Sigmoid colon (tissue), 7 donors: ENCODE measurements at places on chromosomes 7 and 10.

- no peak for DNase-seq
These were observed 463.5 kb downstream of the HTR7 start for GRCh38 chr10:90394311-90394710.

- no peak for DNase-seq
These were observed 1194.3 kb upstream of the CELF2 start for GRCh38 chr10:9823268-9823930.

DNA sequence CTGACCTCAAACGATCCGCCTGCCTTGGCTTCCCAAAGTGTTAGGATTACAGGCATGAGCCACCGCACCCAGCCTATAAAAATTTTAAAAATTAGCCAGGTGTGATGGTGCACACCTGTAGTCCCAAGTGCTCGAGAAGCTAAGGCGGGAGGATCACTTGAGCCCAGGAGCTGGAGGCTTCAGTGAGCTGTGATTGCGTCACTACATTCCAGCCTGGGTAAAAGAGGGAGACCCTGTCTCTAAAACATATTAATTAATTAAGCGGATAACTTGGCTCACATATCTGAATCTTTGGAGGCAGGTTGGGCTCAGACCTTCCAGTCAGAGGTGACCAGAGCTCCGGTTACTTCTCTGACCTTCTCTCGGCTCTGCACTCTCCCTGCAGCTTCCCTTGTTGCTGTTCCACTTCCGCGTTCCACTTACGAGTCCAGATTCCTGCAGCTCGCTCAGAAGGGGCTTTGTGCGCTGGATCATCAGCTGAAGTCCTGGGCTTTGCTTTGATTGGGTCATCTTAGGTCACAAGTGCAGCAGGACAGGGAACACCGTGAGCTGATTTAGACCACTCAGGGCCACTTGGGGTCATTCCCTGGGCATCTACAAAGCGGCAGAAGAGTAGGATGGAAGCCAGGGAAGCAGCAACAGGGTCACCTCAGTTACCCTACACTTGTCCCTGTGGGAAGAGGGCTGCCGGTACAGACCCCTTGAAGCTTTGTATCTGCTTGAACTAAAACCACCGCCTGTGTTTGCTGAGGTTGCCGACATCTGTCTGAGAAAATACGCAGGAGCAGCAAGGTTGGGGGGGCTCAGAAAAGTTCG, 2.0 kb upstream of the ARPC1B start:
- peak; percentile 71 for DNase-seq

GRCh38 chr7:100476101-100476780, 2.8 kb downstream of the TSC22D4 start:
- no peak for DNase-seq

DNA sequence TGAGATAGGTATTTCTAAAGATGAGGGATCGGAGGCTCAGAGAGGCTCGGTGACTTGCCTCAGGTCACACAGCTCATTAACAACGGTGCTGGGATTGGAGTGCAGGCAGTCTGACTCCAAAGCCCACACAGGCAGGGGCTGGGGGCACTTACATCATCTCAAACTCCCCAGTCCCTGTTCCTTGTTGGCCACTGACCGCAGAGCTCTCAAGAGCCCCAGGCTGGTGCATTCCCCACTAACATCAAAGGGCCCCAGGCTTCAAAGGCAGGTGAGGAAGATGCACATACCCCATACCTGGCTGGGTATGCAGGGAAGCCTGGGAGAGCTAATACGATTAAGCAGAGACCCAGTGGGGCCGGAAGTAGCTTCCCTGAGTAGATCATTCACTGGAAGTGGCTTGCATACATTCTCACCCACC, 13.7 kb upstream of the NODAL start:
- DNase-seq: no peak

DNA sequence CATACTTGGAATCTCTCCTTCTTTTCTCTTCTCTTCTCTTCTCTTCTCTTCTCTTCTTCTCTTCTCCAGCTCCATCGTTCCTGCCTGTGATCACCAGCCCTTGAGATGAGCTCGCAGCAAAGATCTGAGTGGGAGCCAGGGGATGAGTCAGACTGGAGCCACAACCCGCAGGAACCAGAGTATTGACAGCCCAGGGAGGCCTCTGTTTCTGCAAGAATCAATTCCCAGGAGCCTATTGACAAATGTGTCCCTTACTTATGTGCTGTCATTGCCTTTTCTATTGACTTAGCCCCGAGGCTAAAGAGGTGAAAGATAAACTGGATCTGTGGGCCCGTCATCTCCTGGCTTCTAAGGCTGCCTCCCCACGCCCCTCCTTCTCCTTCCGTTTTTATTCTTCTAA, 13.1 kb upstream of the HABP2 start:
- DNase-seq: no peak

DNA sequence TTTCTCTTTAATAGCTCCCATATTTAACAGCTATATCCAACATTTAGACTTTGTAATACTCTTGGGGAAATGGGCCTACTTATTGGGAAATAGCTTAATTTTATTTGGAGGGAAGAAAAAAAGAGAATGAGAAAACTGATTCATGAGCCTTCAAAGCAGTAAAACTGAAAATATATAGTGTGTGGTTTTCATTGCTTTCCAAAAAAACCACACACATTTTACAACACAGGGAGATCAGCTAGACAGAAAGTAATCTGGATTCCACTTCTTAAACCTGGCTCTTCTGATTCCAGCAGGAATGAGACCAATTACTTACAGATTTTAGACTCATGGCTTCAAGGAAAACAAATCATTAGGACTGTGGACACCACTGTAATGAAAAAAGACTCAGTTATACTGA, 48.7 kb downstream of the CH25H start:
- no peak for DNase-seq

- DNase-seq: no peak
These were observed 53.0 kb upstream of the SEMA3A start for GRCh38 chr7:84247591-84247990.

DNA sequence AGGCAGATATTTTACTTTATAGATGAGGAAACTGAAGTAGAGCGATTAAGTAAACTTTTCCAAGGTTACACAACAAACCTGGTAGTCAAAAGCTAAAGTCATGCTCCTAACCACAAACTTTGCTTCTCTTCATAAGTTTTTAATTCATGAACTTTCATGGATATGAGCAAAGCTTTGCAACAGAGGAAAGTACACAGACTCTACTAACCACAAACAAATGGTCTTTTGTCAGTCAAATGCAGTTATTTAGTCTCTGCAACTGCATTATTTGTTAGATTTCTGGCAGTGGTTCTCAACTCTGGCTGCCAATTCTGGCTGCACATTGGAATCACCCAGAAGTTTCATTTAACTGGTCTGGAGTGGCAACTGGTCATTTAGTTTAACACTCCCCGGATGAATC, 140.6 kb upstream of the TMEM168 start:
- no peak for DNase-seq

- DNase-seq: no peak
These were observed 269.0 kb downstream of the DOCK4 start for GRCh38 chr7:111937163-111937562.

GRCh38 chr10:89278900-89279392, 22.9 kb upstream of the IFIT2 start:
- DNase-seq: no peak

- DNase-seq: no peak
These were observed 84.6 kb downstream of the ICA1 start for GRCh38 chr7:8177109-8177933.

DNA sequence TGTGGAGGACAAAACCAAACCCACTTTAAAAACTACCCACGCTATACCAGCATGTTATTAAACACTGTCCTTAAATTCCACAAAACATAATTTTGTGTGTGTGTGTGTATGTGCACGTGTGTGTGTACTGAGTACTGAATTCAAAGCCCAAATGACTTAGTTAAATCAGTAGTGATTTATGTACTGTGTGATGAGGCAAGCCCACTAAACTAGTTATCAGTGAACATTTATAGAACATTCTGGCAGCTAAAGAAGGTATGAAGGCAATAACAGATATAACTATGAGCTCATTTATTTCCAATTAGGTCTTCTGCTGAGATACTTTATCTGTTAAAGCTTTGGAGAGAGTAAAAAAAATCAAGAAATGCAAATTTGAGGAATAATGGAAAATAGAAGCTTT, 115.1 kb downstream of the CPED1 start:
- no peak for DNase-seq

- no peak for DNase-seq
These were observed 1015.6 kb downstream of the KCNMA1 start for GRCh38 chr10:76621886-76622620.

GRCh38 chr7:27992097-27992496, 188.5 kb downstream of the JAZF1 start:
- DNase-seq: no peak
